ENCODE measurements at places on chromosomes 6 and 20.

- no peak for DNase-seq
Observed at GRCh38 chr6:105014954-105015353, 58.0 kb downstream of the LIN28B start.

DNA sequence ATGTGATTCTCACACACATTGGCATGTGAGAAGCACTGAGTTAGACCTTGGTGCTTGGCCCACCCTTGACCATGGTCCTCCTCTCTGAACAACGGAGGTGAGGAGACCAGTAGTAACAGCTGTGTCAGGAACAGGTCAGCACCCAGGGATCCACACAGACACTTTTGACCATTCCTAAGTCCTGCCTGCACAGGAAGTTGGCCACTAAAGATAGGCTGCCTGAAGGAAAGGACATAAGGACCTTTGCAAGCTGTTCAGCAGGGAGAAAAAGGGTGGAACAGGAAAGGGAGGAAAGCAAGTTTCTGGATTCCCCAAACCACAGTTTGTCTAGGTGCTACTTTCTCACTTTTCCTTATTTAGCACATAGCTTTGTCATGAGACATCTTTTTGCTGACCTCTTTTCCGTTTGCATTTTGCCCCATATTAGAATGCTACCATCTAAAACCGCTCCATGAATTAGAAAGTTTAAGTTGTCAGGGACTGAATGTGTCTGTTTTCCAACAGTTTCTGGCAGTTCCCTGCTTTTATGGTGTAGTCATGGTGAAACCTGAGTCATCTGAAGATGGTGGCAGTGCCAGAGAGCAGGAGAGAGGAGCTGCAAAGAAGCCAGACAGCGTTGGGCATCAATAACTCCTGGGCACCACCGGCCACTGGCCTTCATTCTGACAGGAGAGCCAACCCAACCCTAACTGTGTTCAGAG lies 1.1 kb upstream of the CD109 start:
- peak; percentile 79 for DNase-seq

GRCh38 chr6:3259491-3259958 lies 778 bp downstream of the PSMG4 start:
- DNase-seq: peak; percentile 59

- DNase-seq: no peak
Observed at GRCh38 chr6:5937169-5937909, 69.4 kb downstream of the NRN1 start.

DNA sequence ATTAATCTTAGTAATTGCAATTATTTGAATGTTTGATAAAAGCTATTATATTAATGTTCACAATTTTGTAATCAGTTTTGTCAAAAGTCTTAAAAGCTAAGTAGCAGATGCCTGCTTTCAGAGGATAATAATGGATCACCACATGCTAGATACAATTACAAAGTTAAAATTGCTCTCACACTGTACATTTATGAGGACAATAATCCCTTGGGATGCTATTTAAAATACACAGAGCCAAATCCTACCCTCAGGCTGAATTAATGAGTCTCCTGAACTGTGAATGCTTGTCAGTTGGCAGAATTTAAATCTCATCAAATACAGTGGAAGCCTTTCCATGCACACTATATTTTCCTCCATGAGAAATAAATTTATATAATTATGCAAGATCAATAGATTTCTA lies 153.3 kb upstream of the SYNCRIP start:
- DNase-seq: no peak

Data from Daoy (cell line).